ENCODE measurements at places on chromosomes 11 and 22.

DNA sequence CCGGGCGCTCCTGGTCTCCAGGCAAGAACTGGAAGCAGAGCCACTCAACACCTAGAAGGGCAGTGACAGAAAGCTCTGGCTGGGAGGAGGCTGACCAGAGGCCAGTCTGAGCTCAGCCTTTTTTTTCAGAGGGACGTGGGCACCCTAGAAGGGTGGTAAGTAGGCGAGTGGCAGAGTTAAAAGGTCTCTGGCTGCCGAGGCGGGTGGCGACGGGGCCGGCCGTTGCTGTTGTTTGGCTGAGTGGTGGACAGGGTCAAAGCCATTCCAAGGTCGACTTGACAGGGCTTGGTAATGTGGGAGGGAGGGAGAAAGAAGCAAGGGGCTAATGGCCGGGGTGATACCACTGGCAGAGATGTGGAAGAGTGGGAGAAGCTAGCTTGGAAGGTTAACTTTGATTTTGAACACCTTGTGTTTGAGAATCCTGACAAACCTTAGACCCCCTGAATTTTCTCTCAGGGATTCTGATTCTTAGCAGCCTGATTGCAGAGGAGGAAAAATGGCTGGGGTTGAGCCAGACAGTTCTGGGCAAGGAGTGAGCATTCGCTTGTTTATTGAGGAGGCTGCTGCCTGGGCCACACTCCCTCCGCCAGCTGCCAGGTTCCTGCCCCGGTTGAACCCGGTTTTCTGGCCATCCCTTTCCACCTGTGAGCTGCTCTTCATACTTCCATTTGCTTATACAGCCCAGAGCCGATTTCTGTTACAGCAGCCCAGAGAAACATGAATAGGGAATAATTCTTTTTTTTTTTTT, 868 bp upstream of the SYCE3 start:
- no peak for ATAC-seq

DNA sequence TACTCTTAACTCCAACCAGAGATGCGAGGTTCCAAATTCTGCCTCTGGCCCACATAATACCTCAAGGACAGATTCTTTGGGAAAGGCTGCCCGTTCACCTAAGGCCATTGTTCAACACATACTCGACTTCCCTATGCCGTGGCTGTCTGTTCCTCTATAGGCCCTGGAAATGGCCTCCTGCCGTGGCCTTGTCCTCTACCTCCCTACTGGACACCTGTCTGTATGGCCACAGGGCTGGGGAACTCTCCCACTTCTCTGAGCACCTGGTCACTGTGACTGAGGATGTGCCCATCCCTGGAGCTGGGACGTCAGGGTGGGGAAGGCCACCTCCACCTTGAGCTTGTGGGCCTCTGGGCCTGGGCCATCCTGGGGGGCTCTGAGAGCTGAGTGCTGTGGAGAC, 340.5 kb upstream of the B3GAT1 start:
- ATAC-seq, result no peak

- no peak for ATAC-seq
Observed at GRCh38 chr22:50435291-50436014, 39.4 kb downstream of the SBF1 start.

DNA sequence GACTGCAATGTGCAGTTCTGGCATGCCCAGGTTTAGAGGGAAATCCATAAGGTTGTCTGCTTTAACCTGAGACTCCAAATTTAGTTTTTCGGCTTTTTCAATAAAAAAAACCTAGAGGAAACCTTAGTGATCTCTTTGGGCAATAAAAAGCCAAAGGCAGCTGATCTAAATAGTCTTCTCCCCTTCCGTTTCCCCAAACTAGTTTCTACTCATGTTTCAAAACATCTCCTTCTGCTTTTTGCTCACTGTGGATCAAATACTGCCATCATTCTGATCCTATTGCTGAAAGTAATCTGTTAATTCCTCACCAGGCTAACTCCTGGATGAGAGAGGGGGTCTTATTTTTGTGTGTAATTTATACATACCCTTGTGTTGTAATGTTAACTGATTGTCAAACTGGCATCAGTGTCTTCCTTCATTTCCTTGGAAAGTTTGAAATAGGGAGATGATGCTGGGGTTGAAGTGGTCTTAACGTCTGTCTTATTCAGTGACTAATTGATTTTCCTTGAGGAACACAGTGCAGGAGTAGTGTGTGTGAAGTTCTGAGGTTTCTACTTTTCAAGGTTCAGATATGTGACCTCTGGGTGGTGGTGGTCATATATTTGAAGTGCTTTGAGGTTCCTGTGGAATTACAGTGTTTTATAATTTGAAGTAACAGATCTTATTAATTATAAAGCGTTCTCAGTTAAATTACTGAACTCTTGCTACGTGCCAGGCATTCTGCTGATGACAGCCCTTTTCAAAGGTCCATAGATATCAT, 55.0 kb downstream of the ARHGAP42 start:
- no peak for ATAC-seq

GRCh38 chr11:77144196-77144856, 16.3 kb downstream of the MYO7A start:
- ATAC-seq, result no peak

GRCh38 chr11:125081098-125081798, 18.1 kb downstream of the SLC37A2 start:
- ATAC-seq, result no peak

DNA sequence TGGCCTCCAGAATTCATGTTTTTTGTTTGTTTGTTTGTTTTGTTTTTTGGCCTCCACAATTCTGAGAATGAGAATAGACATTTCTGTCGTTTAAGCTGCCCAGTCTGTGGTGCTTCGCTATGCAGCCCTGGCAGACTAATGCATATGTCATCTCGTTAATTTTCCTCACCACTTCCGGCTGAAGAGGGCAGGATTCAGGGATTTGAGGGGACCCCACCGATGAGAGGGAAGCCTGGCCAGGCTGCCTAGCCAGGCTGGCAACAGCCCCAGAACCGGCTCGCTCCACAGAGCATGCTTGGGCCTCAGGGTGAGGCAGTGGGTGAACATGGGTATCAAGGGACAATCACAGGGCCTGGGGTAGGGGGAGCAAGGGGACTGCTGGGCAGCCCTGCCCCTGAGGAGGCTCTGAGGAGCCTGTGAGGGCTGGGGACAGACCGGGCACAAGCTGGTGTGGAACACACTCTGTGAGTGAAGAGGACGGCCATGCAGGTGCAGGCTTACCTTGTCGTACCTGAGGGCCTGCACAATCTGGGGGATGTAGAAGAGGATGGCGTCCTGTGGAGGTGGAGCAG, 47.8 kb upstream of the SERPIND1 start:
- ATAC-seq, result no peak
